Panc1 (cell line): ENCODE measurements at places on chromosomes 12 and 14.

GRCh38 chr12:87775784-87776183 is 253.4 kb downstream of the C12orf50 start:
- DNase-seq, result no peak

DNA sequence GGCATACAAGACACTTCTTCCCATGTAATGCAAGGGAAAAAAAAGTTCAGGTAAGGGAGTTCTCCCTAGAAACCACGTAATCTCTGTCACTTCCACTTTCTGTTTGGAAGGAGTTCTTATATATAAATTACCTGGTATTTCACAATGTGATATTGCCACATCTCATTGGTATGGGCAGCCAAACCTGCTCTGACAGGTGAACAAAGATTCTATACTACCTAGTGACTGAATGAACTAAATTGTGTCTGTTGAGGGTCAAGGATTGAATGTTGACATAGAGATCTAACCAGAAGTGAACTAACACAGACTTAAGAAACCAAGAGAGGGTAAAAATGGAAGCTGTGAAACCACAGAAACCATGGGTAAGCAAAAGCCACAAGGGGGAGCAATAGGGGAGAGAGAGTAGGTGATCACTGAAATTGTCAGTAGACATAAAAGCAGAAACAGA is 161.3 kb downstream of the RPL10L start:
- no peak for DNase-seq

DNA sequence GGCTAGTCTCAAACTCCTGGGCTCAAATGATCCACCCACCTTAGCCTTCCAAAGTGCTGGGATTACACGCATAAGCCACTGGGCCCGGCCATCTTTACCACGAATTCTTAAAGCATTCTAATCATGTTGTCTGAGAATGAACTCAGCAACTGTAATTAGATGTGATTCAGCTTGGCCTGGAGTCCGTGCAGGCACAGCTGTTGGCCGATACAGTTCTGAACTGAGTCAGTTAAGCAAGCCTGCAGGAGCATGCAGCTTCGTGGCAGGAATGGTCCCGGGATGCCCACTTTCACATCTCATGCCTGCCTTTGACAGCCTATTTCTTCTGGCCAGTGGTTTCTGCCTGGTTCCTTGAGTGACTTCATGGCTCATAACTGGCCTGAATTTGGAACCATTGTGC is 194.1 kb downstream of the ANO6 start:
- no peak for DNase-seq

DNA sequence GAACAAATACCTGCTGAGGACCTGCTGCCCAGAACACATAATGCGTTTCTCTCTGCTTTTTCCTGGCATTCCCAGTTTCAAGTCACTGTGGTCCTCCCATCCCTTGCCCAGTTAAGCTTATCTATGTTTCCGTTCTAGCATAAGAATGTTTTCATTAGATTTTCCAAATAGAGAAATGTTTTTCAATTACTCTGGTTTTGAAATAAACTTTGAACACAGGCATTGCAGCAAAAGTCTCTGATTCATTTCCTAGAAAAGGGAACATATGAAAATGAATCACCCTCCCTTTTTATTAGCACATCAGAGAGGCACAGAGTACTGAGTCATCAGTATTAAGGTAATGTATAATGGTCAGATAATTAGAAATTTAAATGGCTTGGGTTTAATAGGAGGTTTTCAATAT is 201.1 kb upstream of the TMEM260 start:
- DNase-seq, result no peak

DNA sequence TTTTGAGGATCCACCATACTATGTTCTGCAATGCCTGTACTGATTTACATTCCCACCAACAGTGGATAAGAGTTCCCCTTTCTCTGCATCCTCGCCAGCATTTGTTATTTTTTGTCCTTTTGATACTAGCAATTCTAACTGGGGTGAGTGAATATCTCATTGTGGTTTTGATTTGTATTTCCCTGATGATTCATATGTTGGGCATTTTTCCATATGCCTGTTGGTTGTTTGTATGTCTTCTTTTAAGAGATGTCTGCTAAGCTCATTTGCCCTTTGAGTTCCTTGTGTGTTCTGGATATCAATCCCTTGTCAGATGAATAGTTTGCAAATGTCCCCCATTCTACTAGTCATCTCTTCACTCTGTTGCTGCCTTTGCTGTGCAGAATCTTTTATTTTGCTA is 49.0 kb upstream of the MSRB3 start:
- DNase-seq, result no peak

- no peak for DNase-seq
Measured at GRCh38 chr14:82447586-82447985, 913.9 kb upstream of the SEL1L start.

DNA sequence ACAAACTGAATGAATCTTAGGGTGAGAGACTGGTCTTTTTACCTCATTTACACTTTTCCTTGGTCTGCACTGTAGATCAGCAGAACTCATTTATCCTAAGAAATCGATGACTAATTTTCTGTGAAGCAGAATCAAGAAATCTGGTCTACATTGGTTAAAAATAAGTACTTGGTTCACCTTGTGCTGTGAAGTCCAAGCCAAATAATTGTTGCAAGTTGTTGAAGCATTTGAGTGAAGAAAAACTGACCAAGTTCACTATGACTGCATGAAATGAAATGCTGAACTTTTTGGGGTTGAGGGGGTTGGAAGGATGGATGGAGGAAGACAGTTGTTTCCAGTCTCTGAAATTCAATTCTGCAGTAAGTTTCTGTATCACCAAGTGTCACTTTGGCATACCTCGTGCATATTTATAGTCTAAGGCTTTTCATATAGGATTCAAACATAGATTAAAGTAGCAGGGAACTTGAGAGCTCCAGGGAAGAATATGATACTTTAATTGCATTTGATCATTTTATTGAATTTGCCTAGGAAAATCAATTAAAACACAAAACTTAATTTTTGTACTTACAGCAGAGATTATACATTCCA is 75.0 kb downstream of the FAR2 start:
- no peak for DNase-seq

- DNase-seq, result no peak
Measured at GRCh38 chr14:104678901-104679705, 10.3 kb upstream of the INF2 start.

DNA sequence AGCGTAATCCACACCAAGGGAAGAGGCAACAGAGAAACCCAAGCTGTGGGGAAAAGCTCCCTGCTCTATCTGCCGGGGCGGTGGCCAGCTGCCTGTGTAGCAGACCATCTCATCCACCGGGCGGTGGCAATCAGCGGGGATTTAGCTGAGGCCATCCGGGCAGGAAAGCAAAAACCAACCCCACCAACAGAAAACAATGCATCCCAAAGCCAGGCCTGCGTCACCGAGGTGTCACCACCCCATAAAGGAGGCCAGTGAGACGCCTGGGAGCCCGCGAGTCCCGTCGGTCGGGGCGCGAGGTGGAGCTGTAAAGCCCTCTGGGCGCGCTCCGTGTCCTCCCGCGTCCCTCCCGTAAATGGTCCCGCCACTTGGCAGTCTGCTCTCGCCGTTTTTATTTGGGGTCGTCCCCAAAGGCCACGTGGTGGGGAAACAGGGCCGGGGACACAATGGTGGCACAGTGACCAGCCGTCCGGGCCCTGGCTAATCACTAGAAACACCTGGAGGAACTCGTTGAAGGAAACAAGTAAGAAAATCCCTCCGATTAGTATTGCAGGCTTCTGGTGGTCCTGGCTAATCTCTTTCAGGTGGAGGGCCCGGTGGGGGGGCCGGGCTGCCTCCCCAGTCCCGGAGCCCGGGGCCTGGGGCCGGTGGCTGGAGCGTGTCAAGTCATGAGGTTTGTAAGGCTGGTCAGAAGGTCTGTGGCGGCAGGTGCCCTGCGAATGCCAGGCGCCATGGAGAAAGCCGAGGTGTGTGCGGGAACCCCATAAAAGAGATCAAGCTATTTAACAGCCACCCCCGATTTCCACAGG is 94.7 kb upstream of the GSC start:
- DNase-seq, result no peak

- DNase-seq, result no peak
Measured at GRCh38 chr14:74425525-74426201, 347 bp downstream of the SYNDIG1L start.

DNA sequence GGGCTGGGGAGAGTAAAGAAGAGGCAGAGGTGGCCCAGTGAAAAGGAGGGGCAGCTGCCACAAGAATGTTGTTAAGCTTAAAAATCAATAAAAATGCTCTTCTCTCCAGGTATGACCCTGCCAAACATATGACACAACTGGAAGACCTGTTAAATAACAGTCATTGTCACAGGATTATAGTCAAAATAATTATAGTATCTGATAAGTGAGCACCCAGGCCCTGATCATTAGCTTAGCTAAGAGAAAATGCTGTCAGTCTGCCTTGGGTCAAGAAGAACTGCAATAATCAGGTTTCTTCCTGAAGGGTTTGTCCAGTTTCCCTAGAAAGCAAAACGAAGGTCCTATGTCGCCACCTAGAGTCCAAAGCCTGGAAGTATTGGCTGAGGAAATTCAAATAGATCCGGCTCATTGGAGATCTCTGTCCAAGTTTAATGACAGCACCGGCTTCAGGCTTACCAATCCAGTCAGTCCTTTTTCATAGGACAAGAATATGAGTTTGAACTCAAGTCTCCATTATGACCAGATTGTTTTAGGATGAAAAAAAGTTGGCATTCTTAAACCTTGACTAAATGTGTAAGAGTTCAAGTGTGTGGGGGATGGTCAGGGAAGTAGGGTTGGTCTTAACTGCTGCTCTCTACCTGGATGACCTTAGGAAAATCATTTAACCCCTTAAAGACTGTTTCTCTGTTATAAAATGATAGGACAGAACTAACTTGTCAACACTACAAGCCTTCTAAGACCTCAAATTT is 22.5 kb upstream of the NKX2-8 start:
- DNase-seq, result peak; percentile 55

DNA sequence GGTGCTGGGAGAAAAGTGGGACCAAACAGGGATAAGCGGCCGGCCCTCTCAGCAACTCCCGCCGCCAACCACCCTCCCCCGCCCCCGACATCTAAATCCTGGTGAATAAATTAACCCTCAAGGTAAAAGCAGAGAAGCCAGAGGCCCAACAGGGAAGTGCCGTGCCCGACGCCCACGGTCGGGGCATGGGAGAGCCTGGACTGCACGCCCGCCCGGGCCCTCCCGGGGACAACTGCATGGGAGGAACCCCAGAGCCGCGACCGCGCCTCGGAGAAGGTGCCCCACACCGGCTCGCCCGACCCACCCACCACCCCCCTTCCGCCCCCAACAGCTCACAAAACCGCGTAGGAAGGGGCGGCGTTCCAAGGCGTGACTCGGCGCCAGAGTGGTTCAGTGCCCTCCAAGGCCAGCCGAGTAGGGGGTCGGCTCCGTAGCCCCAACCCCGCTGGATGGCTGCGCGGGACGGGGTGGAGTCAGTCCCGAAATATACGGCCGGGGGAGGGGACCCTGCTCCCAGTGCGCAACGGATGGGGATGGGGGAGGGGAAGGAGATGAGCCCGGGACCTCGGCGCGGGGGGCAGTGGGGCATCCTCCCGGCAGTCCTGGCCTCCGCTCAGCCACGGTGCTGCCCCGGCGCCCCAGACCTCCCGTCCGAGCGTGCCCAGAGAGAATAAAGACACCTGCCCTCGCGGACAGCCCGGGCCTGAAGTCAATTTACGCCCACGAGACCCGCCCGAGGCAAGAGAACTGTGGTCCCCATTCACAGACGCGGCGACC is 732 bp downstream of the SLC25A29 start:
- no peak for DNase-seq

- no peak for DNase-seq
Measured at GRCh38 chr12:41936333-41936732, 208.3 kb downstream of the GXYLT1 start.

GRCh38 chr12:3432868-3433267 is 58.1 kb upstream of the PRMT8 start:
- DNase-seq, result no peak

GRCh38 chr14:28308734-28309133 is 457.9 kb upstream of the FOXG1 start:
- peak; percentile 15 for DNase-seq

- no peak for DNase-seq
Measured at GRCh38 chr12:87991483-87991882, 37.7 kb downstream of the C12orf50 start.

DNA sequence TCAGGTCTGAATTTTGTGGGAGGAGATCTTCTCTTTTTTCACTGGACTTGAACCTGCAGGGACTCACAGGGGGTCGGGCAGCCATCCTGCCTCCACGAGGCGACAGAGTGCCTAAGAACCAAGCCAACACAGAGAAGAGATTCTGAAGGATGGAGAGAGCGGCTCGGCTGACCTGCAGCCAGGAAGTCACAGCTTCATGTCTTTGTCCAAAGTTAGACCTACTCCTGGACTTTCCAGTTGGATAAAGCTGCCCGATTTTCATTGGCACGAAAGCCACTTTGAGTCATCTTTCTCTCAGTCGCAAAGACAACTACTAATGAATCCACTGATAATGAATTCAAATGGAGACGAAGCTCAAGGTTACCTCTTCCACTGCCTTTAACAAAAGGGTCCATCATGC is 106.8 kb downstream of the FOXN3 start:
- no peak for DNase-seq

GRCh38 chr14:39763402-39763890 is 331.2 kb upstream of the FBXO33 start:
- DNase-seq, result no peak

DNA sequence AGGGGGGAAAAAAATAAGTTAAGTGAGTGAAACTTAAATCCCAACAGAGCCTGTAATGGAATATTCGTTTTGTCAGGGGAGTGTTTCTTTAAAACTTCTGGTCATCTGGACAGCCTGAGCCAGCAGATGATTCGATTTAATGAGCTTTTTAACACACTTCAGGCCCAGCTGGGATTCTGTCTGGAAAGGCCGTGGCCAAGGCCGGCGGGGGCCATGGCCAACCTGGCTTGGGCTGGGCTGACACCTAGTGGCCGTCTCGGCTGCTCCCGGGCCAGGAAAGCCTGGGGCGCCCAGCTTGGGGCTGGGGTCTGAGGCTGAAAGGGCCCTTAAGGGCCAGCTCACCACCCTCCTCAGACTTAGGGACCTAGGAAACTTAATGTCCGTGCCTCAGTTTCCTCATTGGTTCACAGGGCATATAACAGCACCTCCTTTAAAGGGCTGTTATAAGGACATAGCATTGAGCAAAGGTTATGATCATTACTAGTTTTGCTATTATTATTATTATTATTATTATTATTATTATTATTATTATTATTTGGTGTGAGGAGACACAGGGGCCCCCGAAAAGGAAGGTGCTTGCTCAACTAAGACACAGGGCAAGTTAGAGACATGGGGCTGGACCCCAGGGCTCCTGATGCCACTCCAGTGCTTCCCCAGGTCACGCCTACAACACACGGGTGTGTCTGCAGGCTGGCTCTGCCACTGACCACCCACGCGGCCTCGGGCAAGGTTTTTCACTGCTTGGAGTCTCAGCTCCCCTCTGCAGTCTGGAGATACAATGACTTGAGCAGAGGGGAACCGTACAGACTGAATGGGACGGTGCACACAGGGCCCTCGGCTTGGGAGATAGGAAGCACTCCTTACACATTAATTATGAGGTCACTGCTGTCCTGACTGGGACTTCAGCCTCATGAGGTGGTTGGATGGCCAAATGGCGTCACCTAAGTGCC is 84.0 kb downstream of the SYNE3 start:
- DNase-seq, result no peak

GRCh38 chr12:122790393-122791075 is 16.2 kb downstream of the CCDC62 start:
- DNase-seq, result no peak

- no peak for DNase-seq
Measured at GRCh38 chr14:56598519-56598918, 18.9 kb downstream of the TMEM260 start.
